ENCODE measurements at places on chromosomes 6 and 20.

GRCh38 chr6:9647071-9647445, 767.8 kb downstream of the TFAP2A start:
- no peak for DNase-seq

- DNase-seq: no peak
Measured at GRCh38 chr6:81172056-81172740, 580.3 kb downstream of the TENT5A start.

DNA sequence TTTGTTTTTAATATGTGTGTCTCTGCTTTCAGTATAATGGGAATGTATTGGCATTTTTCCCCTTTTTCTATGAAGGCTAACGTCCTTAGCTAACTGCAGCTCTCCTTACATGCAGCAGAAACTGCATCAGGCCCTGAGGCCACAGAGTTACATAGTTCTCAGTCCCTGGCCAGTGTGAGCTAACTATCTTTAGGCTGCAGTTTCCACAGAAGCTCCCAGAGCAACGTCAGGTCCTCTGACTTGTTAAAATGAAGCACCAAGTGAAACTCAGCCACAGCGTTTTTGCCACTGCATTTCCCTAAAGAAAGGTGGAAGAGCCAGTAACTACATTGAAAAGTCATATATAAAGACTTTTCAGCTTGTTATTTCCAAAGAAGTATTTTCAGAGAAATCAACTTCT, 244.7 kb downstream of the CBLN4 start:
- DNase-seq: no peak

GRCh38 chr20:3371754-3372153, 35.7 kb downstream of the DNAAF9 start:
- no peak for DNase-seq

DNA sequence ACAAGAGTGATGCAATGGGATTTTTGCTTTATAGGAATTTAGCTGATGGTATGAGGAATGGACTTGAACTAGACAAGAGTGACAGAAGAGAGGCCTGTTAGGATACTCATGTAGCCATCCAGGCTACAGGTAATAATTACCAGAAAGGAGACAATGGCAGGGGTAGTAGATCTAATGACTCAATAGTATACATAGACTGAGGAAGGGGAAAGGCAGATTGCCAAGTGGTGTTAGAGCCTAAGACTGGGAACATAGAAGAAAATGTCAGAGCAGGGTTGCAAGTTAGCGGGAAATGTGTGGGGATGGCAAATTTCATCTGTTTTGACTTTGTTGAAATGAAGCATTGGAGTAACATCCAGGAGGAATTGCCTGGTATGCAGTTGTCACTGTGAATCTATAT, 295.6 kb downstream of the UTRN start:
- DNase-seq: no peak

GRCh38 chr20:49590163-49591017, 22.5 kb upstream of the PTGIS start:
- no peak for DNase-seq

GRCh38 chr6:97630604-97631003, 347.6 kb upstream of the MMS22L start:
- no peak for DNase-seq

DNA sequence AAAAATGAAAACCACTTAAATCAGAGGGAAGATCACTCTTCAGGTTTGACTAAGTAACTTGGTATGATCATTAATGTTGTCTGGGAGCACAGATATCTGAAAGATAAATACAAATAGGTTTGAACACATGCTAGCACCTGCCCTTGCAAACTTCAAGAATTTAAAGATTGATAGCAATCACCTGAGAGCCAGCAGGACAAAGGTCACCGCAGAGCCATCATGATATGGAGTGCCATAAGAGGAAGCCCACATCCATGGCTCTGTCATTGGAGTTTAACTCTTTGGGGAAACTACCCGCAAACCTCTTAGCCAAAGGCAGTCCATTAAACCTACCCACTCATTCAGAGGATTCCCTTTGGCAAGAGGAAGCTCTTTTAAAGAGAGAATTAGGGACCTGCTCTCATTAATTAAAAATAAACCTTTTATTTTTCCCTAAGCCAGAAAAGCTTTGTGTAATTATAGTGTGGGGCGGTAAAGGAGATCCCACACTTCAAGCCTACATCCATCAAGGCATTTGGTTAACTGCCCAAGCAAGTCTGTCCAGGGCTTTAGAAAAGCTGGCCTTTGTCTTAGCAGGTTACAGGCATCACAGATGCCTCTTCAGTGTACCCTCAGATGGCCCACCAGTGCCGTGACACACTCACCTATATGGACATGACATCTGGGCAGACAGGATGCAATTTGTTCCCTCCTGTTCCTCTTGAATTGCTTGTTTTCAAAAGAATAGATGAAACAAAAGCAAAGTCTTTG, 73.0 kb downstream of the SASH1 start:
- no peak for DNase-seq

DNA sequence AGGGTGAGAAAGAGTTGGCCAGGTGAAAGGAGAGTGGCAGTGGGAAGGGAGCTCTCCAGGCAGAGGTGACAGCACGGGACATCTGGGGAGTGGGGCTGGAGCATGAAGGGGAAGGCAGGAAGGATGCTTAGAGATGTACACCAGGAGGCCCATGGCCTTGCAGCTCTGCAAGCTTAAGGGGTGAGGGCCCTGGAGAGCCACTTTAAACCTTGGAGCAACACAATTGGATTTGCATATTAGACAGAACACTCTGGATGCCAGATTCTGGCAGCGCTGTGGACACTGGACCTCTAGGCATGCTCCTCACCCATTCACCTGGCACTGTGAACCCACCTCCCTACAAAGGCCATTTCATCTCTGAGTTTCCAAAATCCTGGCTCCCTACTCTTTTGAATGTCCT, 3.7 kb upstream of the CD40 start:
- DNase-seq: no peak

- DNase-seq: no peak
Measured at GRCh38 chr6:8392569-8392968, 42.8 kb downstream of the SLC35B3 start.

DNA sequence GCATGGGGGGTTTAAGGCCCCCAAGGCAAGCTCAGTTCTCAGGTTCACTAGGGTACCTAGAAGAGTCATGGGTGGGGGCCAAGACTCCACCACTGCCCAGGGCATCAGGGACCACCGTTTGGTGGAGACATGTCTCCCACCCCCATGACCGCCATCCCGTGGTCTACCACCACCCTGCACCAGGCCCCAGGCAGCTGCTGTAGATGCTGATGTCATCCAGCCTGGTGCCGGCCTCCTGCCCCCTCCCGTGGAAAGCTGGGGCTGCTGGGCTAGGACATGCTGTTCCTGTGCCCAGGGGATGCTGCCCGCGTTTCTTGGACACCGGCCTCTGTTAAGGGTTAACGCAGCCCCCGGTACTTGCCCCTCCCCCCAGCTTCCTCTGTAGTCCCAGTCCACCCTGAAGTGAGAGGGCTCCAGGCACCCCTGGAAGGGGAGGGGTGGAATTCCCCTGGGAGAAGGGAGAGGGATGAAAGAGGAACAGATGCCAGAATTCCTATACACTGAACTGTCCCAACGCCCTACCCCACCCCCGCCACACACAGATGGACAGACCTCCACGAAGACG, 587 bp downstream of the IP6K3 start:
- DNase-seq: no peak

- DNase-seq: no peak
Measured at GRCh38 chr20:17524560-17524959, 6.6 kb downstream of the BFSP1 start.

DNA sequence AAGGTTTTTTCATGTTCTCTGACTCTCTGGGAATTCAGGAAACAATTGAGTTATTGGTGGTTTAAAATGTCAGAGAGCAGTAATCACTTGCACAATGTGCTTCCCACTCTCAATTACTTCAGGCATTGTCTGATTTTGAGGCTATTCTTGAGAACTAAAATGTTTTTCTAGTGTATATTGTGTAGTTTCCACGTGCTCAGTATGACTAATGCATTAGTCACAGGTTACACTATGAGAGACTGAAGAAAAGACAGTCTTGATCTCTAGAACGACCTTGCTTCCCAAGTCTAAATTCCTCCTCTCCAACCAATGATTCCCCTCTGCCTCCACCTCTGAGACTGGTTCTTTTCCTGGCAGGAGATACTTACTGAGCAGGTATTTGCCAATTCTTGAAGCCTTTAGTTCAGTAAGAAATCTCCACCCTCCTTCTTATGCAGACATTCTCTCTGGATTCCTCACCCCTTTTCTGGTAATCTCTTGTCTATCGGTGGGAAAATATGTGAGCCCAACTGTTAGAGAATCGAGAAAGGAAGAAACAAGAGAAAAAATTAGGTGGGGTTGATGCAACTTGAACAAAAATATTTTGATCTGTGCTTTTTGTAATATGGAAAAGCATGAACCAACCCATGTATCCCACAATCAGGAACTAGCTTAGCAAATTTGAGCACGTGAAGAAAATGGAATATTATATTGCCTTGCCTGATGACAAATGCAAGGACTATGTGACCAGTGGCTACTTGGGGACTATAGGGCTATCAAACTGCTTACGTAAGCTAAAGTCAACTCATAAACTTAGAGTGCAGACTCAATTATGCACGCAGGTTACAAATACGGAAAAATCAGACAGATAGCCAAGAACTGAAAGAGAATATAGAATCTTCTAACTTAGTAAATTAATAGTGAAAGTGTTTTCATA, 61.1 kb upstream of the SLC22A16 start:
- no peak for DNase-seq

DNA sequence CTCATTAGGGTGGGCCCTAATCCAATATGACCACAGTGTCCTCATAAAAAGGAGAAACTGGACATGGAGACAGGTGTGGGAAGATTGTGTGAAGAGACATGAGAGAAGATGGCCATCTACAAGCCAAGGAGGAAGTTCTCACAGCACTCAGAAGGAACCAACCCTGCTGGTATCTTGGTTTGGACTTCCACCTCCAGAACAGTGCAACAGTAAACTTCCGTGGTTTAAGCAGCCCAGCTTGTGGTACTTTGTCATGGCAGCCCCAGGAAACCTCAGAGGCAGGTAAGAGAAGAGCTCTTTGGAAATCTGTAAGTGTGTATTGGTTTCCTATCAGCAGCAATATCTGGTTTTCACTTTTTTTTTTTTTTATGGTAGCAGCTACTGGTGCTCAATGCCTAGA, 16.5 kb upstream of the CNKSR3 start:
- no peak for DNase-seq

DNA sequence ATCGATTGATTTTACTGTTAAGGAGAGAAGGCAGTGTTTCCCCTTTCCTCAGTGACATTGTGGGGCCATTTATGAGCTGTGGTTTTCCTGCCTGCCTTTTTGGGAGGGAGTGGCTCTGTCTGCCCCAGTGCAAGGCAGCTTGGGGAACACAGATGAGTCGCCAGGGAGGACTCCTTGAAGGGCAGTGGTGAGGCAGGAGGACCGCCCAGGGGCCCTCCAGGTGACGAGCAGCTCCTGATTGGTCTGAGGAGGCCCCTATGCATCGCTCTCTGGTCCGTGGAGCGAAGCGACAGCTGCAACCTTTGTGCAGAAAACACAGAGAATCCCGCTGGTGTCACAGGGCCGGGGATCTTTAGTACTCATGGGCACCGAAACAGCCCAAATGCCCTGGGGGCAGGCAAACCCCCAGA, 100.3 kb downstream of the TMEM242 start:
- DNase-seq: no peak

DNA sequence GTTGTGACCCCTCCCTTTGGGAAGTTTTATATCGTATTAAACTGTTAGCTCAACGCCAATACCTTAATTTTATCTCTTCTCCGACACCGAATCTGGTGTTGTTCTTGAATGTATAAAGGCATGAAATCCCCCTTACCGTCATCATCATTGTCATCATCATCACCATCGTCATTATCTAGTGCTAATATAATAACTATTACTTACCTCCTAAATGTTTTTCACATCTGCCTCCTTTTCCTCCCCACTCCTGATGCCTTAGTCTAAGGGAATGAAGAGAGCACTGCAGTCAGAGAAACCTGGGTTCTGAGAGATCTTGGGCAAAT, 677 bp upstream of the ZBTB24 start:
- no peak for DNase-seq

DNA sequence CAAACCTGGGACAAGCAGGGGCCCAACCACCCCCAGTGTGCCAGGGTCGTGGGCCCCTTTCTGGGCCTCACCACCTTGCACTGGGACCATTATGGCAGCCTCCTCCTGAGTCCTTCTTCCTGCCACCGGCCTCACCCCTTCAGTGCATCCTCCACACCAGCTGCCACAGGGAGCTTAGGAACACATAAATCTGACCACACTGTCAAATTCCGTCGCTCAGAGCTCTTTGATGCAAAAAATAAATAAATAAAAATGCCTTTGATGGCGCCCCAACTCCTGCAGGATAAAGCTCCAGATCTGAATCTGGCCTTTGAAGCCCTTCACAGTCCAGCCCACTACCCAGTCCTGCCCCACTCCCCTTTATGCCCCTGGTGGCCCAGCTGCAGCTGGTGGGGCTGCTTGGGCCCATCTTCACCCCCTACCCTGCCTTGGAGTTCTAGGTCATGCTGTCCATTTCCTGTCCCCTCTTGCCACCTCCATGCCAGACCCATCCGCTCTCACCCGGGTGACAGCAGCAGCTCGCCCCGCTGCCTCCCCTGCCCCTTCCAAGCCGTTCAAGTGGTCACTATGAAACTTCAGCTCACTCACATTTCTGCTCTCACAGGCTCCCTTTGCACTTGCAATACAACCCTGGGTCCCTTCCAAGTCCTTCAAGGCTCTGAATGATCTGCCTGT, 16.0 kb downstream of the MYH7B start:
- no peak for DNase-seq

DNA sequence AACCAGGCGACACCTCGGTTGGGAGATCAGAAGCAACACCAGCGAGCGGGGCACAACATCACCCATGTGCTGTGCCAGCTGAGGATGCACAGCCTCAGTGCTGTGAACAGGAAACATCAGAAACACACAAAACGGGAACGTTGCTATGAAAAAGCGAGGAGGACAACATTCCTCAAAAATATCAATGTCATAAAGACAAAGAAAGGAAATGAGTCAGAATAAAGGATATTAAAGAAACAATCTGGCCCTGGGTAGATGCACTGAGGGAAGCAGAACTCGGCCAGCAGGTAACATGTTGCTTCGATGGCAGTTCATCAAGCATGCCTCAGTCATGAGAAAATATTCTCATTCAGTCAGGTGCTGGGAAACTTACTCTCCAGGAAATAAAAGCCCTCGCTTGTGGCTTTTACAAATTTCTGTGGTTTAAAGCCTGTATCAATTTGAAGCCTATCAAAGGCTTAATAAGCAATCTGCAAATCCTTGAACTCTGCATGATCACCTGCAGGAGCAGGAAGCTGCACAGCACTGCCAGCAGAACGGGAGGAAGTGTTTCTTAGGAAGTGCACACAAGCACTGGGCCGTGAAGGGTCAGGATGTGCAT, 77.5 kb downstream of the GINS1 start:
- DNase-seq: no peak

DNA sequence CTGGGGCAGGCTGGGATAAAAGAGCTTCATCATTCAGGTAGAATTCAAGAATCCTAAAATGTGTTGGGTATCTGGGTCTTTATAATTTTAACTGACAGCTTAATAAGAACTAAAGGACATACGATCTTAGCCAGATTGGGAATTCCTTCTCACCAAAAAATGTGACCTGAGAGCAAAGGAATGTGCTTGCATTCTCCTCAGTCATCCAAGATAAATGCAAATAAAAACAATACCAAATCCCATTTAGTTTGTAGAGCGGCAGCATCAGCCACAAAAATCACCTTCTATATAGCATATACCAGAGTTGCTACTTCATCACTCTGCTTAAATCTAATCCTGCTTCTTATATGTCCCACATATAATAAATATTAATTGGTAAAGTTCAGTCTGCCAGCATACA, 16.9 kb downstream of the USP49 start:
- no peak for DNase-seq

Measured in stimulated activated CD8-positive, alpha-beta memory T cell treated with anti-CD3 and anti-CD28 coated beads, Interleukin-4, amount 100 ng/mL, for 4 hours (primary cell).